ENCODE measurements at places on chromosomes 4 and X.

GRCh38 chr4:38235354-38235753 lies 275.2 kb downstream of the PTTG2 start:
- no peak for DNase-seq

GRCh38 chr4:82865592-82865991 lies 25.4 kb downstream of the SEC31A start:
- no peak for DNase-seq

- no peak for DNase-seq
Measured at GRCh38 chr4:23388699-23389395, 501.0 kb downstream of the PPARGC1A start.

DNA sequence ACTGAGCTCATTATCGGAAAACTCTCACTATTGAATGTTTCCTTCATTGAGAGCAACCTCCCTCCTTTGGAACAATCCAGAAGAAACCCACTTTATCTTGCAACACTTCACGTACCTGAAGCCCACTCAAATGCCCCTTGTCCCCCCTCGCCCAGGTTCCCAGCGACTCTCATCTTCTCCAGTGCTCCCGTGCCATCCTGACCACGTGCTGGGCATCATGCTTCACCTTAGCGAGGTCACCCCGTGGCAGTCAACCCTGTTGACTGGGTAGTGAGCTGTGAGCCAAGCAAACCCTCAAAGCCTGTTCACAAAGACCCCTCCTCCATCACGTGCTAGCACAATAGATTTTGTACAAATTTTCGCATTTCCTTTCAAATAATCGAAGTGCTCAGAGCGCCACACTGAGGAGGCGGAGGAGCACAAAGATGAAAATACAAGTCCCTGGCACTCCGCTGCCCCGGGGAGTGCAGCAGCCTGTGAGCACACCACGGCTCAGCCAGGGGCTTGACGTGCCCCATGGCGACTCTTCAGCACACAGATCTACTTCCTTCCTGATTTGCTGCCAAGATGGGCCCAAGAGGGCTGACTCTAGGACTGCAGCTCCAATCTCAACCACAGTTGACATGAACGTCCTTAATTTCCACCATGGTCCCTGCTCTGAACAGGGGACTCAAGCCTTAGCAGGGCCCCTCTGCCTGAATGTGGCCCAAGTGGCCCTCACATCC lies 15.6 kb downstream of the PDZD4 start:
- no peak for DNase-seq

- no peak for DNase-seq
Measured at GRCh38 chrX:136468391-136469103, 19.2 kb upstream of the BRS3 start.

GRCh38 chr4:76654791-76655190 lies 219.8 kb downstream of the SHROOM3 start:
- no peak for DNase-seq

DNA sequence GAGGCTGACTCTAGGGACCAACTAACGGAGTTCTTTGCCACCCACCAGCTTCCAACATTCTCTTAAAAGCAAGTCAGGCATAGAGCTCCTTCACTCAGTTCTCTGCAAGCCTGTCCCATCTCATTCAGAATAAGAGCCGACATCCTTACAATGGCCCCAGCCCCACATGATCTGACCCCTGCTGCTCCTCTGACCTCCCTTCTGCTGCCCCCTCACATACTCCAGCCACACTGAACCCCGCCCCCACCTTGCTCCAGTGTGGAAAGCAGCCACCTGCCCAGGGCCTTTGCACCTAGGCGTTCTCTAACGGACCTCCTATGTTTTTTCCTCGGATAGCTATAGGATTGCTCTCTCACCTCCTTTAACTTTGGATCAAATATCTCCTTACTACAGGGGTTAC lies 143.2 kb upstream of the ETNPPL start:
- no peak for DNase-seq

DNA sequence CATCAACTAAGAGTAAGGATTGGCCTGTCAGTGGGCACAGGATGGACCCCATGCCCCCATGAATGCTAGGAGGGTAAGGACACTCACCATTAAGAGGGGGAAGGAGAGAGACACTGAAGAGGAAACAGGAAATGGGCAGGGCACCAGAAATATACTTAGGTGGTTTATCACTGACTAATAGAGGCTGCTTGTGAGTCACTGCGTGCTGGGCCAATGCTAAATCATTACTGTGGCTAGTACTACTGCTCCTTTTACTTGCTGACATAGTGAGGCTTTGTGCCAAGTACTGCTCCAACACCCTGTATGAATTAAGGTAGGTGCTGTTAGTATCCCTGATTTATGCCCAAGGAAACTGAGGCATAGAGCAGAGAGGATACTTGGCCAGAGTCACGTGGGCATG lies 130.4 kb upstream of the FRMPD4 start:
- DNase-seq = no peak

- no peak for DNase-seq
Measured at GRCh38 chr4:6325788-6326290, 56.2 kb downstream of the WFS1 start.

GRCh38 chr4:92451782-92452181 lies 148.0 kb downstream of the GRID2 start:
- no peak for DNase-seq

DNA sequence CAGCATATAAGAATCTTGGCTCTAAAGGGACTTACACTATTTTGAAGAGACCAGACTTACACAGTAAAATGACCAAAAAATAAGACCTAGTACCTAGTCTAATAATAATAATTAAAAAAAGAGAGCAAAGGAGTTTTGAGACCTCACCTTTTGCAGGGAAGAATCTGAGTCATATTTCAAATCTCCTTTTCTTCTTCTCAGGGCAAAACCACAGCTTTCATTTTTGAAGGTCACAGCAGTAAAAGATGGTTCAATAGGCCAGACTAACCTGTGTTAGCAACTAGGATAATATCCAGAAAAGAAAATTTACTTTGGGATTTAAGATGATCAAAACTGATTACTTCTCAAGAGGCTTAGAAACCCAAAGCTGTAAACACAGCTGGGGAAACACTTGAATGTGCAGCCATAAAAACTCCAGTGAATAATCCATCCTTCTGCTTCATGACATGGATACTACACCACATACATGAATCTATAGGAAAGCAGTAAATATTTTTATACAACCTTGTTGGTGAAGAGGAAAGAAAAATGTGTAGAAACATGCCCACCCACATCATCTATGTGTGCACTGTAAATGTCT lies 25.9 kb upstream of the LNX1 start:
- no peak for DNase-seq

GRCh38 chrX:112818114-112819007 lies 22.3 kb downstream of the AMOT start:
- no peak for DNase-seq

DNA sequence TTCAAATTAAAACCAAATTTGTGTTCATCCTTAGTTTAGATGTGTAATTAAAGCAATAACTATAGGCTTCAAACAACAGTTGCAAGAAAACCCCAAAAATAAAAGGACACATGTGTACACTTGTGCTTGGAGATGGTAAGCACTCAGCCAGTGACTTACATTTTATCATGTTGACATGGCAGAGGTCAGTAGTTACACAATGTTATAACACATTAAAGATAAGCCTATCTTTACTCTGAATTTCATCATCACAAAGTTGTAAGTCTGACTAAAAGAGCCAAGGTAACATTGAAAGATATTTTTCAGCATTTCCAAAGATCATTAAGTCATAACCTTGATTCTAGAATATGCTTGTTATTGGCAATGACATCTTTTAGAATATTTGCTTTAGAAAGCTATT lies 98.5 kb upstream of the PNPLA4 start:
- no peak for DNase-seq

- DNase-seq = no peak
Measured at GRCh38 chrX:154458954-154459778, 1.1 kb downstream of the PLXNA3 start.

- DNase-seq = no peak
Measured at GRCh38 chr4:16667464-16667863, 231.0 kb downstream of the LDB2 start.

- DNase-seq = no peak
Measured at GRCh38 chr4:138656990-138657389, 358.6 kb upstream of the NOCT start.

DNA sequence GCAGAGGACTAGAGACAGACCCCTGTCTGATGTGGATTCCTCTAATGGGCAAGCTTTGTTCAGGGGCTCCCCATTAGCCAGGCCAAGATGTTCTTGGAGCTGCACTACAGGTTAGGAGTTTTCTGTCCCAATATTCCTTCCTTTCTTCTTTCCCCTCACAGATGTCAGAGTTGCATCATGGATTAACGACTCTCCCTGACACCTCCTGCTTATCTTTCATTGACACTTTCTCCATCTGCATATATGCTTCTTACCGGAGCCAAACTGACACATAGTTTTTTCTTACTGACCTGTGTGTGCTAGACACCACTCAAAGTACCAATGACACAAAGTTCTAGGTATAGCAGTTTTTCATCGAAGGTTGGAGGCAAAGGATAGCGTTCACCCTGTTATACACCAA lies 228.6 kb upstream of the HCCS start:
- no peak for DNase-seq

All from stimulated activated CD8-positive, alpha-beta memory T cell treated with anti-CD3 and anti-CD28 coated beads, Interleukin-2, amount 100 ng/mL, for 1 hour (primary cell).